ENCODE measurements at places on chromosomes 13 and 19.

DNA sequence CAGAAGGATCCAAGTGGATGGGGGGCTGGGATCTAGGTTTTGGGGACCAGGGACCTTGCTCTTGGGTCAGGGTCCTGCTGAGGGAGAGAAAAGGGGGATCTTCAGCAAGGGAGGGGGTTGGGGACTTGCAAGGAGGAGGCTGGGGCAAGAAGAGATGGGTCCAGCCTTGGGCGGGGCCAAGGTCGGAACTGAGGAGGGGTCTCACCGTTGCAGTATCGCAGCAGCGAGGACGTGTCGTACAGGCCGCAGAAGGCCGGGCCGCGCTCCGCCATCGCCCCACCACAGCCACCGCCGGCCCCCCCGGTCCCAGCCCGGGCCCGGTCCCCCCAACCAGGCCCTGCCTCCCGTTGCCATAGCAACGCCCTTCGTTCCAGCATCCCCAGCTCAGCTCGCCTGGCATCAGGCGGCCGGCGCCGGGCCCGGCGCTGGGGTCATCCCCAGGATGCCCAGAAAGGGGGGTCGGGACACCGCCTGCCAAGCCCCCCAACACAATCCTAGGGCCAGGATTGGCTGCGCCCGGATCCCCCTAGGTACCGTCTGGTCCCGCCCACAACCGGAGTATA lies 6.0 kb upstream of the EML2 start:
- no peak for DNase-seq

GRCh38 chr19:40360708-40361241 lies 12.3 kb downstream of the PLD3 start:
- no peak for DNase-seq

DNA sequence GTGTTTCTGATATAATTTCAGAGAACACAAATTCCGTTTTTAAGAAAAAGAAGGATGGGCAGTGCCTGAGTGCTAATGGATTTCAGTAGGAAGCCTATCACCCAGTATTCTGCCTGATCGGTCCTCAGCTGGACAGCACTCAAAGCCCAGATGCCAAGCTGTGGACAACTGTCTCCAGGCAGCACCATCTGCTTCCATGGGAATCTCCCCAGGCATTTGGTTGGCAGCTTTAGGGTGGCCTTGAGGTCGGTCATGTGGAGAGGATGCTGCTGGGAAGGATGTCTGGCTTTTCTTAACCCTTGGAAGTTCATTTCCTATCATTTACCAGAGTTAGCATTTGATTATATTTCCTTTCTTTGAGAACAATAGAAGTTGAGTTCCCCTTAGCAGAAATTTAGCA lies 311.7 kb downstream of the TBC1D4 start:
- DNase-seq: no peak

DNA sequence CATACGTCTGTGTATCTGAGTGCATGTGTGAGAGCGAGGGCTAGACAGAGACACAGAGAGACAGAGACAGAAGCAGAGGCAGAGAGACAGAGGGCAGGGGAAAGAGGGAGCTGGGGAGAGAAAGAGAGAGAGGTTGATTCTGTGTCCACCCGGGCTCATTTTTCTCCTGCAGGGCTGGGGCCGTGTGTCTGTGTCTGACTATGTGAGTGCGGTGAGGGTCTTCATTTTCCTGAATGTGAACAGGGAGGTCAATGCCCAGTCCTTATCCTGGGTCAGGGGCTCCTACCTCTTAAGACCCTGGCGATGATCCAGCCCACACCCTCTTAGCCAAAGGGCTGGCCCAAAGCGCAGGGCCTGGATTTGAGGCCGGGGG lies 17.7 kb downstream of the LRRC4B start:
- no peak for DNase-seq

GRCh38 chr13:103540382-103540765 lies 474.2 kb upstream of the SLC10A2 start:
- no peak for DNase-seq

DNA sequence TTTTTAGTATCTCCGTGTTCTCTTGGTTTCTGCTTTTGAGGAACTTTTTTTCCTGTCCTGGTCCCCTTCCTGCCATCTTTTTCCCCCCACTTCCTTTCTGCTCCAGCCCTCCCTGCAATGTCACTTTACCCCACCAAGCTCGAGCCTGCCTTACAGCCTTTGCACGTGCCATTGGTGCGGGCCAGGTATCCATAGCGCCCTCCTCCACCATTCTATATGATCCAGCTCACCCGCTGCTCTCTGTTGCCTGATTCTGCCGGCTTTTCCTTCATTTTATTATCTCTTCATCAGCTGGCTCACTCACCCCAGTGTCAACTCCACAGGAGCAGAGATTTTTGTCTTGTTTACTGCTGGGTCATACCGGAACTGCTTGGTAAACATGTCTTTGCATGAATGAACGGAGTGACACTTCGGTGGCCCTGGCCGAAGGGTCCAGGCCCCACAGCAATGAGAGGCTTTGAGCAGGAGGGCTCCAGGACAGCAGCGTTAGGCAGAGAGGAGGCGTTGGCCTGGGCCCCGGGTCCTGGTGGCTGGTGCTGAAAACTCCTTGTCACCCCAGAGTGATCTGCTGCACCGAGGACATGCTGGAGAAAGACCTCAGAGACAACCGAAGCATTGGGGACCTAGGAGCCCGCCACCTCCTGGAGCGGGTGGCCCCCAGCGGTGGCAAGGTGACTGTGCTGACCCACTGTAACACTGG lies 1.2 kb downstream of the MRI1 start:
- DNase-seq: no peak

DNA sequence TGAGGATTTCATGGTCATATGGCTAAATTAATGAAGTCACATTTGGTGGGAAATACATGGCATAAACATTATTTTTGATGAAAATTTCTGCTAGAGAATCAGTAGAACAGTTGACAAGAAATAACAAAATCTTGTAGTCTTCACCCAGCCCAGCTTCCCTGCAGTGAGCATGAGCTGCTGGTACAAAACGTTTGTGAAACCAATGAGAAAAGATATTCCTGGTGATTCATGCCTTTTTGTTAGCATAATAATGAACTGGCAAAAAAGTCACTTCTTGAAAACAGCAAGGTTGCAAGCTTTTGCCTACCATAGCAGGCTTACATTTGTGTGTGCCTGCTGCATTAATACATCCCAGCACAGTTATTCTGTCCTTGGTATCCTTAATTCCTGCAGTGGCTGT lies 475.9 kb upstream of the HTR2A start:
- DNase-seq: no peak

GRCh38 chr13:26721251-26722121 lies 39.1 kb downstream of the GPR12 start:
- DNase-seq: no peak

- DNase-seq: no peak
These were observed 44.5 kb upstream of the MIR17HG start for GRCh38 chr13:91303031-91303430.

DNA sequence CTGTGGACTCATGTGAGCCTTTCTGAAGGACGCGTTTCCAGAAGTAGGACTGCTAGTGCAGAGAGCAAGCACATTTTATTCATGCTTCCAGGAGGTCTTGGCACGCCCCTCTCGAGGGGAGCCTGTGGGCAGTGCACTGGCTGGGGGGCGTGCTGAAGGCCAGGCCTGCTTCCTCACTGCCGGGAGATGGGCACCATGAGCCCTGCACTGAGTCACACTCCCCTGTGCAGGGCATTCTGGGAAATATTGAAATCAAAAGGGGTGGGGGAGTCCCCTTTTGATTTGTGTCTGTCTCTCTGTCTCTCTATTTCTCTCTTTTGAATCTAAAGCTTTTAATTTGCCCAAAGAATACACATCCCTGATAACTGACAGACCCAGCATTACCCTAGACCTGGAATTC lies 34.0 kb downstream of the DPF1 start:
- DNase-seq: no peak

- no peak for DNase-seq
These were observed 27.2 kb downstream of the PBX4 start for GRCh38 chr19:19591133-19591825.

DNA sequence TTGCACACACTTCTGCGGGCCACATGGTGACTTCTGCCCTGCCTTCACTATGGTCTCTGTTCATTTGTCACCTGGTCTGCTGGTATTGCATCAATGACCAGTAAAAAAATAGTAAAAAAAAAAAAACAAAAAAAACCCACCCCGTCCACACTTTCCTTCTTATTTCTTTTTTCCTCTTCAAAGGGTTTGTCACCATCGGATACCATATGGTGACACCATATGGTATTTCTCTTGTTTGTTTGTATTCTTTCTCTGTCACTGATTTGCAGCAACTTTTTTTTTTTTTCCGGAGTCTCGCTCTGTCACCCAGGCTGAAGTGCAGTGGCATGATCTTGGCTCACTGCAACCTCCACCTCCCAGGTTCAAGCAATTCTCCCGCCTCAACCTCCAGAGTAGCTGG lies 26.2 kb upstream of the OR7C2 start:
- DNase-seq: no peak

GRCh38 chr13:34046457-34046856 lies 228.5 kb downstream of the RFC3 start:
- DNase-seq: no peak

- DNase-seq: no peak
These were observed 6.9 kb downstream of the NPHS1 start for GRCh38 chr19:35845215-35846037.

- no peak for DNase-seq
These were observed 33.4 kb downstream of the IPO5 start for GRCh38 chr13:97986835-97987234.

DNA sequence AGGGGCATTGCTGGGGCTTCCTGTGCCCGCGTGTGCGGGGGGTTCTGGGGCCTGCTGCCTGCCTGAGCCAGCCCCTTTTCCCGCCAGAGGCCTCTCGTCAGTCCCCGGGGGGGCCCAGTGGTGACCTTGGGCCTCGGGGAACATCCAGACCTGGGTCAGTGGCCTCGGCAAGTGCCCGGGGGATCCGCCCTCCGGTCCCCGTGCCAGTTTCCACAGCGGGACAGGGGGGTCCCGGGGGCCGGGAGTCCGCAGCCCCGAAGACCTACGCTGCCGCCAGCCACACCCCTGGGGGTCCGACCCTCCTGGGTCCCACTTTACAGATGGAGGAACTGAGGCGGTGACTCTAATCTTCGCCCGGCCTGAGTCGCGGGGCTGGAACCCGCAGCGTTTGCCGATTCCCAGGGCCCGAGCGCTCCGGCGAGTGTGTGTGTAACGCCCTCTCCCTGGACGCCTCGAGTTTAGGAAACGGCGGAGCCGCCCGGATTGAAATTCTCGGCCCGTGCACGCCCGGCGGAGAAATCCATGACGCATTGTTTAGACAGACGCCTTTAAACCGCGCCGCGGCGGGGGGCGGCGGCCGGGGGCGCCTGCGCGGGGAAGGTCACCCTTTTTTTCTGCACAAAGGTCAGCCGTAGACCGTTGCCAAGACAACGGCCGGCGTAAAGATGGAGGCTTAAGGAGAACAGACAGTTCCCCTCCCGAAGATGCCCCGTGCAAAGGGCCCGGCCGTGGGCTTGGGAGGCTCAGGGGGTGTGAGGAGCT lies 39.3 kb downstream of the EFNA2 start:
- no peak for DNase-seq

GRCh38 chr13:88281841-88282240 lies 610.7 kb downstream of the SLITRK5 start:
- no peak for DNase-seq

DNA sequence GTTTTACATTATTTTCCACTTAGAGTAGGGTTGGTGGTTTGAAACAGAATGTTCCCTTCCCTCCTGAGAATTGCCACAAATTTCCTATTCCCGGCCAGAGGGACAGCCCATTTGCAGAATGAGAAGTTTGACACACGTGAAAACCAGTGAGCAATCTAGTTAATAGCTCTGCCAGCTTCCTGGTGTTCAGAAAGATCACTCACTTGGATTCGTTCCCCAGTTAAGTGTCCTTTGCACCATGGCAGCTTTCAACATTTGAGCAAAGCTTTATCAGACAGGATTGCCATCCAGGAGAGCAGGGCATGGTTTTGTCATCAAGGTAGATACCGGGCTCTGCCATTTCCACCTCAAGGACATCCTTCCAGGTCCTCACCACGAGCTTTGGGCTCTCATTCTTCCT lies 28.2 kb downstream of the RASL11A start:
- no peak for DNase-seq

- DNase-seq: no peak
These were observed 542.5 kb downstream of the GPC6 start for GRCh38 chr13:93769101-93769500.

Measured in esophagus squamous epithelium (tissue), 5 donors.